K562 (cell line): ENCODE measurements at places on chromosomes 6 and 20. TPM values are rescaled to one million over a fixed set of nuclear protein-coding genes. Genes with fewer than 3 reads are reported as not detected.

GRCh38 chr6:108714101-108714765 lies 134.0 kb upstream of the ARMC2 start:
- H3K27ac ChIP-seq, result no peak overlapping the region
- no peak overlapping the region for H3K4me3 ChIP-seq
- no peaks in the 10 kb centered on the region for H3K36me3 ChIP-seq
- H3K27me3 ChIP-seq, result peaks cover 21% of the 10 kb centered on the region
- peaks cover 14% of the 10 kb centered on the region for H3K4me1 ChIP-seq

- no peak overlapping the region for H3K4me3 ChIP-seq
- no peaks in the 10 kb centered on the region for H3K27me3 ChIP-seq
- H3K36me3 ChIP-seq, result peaks cover 69% of the 10 kb centered on the region
- no peak overlapping the region for H3K27ac ChIP-seq
- peaks cover 10% of the 10 kb centered on the region for H3K4me1 ChIP-seq
Observed at GRCh38 chr20:62897666-62898065, 28.6 kb downstream of the DIDO1 start.

- peak overlapping the region; percentile 89; the same call in 2 of the 3 replicates for H3K27ac ChIP-seq
Observed at GRCh38 chr20:32205843-32206759, 1.4 kb downstream of the PLAGL2 start.

Gene CCHCR1
- total RNA-seq, result 35.0 and 45.8 TPM in 2 replicates

Gene PREP
- 54.7 and 58.3 TPM in 2 replicates for total RNA-seq
